Right cardiac atrium (tissue), 5 donors: ENCODE measurements at places on chromosomes 7 and 10.

DNA sequence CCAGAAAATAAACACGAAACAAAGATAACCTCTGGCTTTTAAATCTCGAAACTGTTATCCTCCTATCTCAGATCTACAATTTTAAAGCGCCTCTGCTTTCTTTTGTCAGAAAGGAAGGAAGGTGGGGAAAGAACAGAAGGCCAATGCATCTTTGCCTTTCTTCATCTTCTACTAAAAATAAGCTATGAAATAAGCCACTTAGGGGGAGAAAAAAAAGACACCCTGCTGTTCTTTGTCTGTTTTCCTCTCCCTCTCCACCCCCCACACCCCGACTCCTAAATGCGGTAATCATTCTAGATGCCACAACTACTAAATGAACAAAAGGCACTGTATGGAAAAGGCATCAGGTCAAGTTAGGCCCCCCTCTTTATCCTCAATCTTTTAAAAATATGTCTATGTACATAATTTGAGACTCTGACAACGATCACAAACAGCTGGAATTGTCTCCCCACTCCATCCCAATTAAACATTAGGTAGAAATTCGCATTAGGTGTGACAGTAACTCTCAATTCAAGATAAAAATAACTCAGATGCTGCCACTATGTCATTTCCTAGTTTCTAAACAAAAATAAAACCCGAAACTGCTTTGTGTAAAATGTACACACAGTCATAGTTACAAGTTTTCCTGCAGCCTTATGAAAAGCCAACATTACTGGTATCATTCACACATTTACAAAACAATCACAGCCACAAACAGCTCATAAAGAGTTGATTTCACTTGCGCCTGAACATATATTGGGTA is 2.4 kb downstream of the UBE2H start:
- DNase-seq: no peak

DNA sequence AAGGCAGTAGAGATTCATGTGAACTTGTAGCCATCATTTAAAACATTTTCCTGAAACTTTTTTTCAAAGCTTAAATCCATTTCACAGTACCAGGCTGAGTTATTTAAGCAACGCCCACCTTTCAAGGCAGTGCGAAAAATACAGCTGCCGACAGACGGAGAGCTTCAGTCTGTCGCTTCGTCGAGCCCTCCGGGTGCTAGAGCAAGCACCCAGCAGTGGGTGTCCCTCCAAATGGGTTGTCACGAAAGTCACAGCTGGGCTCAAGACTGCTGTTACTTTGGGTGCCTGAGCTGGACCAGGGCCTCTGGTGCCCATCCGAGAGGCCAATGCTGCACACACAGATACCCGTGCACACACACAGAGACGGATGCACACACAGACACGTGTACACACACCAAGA is 135.6 kb downstream of the TCERG1L start:
- no peak for DNase-seq

- no peak for DNase-seq
Observed at GRCh38 chr10:104897696-104898095, 256.6 kb downstream of the SORCS3 start.

GRCh38 chr10:83539528-83540308 is 599.6 kb upstream of the GHITM start:
- DNase-seq: peak; percentile 90

DNA sequence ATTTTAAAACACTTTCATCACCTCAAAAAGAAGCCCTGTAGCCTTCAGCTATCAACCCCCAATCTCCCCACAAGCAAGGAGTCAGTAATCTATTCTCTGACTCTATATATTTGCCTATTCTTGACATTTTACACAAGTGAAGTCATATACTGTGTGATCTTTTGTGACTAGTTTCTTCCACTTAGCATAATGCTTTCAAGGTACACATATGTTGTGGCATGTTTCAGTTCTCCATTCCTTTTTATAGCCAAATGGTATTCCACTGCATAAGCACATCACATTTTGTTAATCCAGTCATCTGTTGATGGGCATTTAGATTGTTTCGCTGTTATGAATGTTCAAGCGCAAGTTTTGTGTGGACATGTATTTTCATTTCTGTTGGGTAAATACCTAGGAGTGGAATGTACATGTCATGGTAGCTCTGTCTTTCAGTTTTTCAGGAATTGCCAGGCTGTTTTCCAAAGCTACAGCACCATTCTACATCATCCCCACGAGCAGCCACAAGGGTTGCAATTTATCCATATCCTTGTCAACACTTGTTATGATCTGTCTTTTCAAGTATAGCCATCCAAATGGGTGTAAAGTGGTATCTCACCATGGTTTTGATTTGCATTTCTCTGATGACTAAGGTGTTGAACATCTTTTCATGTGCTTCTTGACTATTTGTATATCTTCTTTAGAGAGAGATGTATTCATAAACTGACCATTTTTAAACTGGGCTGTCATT is 405.6 kb downstream of the KCNMA1 start:
- no peak for DNase-seq

- peak; percentile 79 for DNase-seq
Observed at GRCh38 chr7:2082139-2082998, 150.4 kb downstream of the MAD1L1 start.

DNA sequence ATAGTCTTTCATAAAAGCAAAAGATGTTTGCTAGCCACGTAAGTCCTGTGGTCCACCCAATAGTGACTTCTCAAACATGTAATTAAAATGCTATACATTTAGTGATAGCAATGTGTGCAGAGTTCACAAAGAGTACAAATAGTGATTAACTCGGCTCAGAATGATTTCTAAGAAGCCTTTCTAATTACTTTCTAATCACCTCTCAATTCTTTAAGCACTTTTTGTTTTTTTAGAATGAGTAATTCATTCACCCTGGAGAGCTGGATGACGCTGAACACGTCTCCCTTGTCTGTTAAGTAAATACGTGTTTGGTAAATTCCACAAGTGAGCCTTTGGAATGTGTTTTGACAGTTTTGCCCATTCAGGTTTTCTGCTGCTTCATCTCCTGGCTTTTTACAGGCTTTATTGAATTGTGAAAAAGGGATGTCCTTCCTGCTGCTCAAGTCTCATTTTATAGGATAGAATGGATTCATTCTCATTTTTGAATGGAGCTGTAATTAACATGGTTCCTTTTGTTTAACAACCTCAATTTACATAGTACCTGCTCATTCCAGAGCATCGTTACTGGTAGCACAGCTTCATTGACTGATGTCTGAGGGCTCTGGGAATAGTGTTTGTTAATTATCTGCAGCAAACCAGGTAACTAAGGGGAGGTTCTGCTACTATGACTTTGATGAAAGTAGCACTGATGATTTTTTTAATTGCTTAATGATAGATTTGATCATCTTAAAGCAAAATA is 212.1 kb downstream of the VTI1A start:
- no peak for DNase-seq

DNA sequence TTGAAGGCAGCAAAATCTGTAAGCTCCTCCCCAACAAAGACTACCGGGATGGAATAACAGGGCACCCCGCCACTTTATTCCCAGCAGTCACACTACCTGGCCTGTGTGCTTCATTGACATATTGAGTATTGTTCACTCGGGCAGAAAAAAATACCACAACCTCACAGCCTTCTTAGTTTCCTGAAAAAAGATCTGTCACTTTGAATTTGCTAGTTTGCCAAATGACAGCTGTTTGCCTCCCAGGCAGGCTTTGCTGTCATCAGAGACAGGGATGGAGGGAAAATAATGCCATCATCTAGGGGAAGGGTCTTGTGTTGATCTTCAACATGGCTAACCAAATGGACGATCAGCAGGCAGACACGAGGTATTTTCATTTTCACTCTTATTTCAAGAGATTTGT is 26.9 kb downstream of the BMPER start:
- DNase-seq: no peak

GRCh38 chr10:132066186-132066585 is 440 bp downstream of the JAKMIP3 start:
- no peak for DNase-seq

DNA sequence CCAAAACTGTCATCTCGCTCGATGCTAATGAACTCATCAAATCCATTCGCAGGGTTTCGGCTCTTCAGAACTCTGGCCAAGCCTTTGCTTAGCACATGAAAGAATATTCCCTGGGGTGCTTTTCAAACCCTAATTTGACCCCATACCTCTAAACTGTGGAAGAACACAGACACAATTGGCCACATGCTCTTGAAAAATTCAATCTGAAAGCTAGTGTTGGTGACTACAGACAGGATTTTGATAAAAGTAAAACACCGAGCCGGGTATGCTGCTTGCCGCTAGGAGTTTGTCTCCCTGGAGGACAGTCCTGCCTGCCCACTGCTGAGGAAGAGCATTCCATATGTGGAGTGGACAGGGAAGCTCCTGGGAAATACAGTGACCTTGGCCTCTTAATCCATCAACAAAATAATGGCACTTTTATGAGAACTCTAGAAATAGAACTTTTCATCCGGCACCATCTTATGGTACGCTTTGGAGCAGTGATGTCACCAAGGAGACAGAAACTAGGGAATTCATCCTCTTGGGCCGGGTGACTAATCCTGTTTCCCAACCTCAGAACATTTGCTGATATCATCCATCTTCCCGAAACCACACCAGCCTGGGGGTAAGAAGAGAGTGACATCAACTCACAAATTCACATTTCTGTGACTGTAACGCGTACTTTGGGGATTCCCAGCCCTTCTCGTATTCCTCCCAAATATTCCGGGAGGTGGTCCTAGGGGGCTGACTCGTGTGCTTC is 34.2 kb downstream of the MTURN start:
- DNase-seq: no peak

DNA sequence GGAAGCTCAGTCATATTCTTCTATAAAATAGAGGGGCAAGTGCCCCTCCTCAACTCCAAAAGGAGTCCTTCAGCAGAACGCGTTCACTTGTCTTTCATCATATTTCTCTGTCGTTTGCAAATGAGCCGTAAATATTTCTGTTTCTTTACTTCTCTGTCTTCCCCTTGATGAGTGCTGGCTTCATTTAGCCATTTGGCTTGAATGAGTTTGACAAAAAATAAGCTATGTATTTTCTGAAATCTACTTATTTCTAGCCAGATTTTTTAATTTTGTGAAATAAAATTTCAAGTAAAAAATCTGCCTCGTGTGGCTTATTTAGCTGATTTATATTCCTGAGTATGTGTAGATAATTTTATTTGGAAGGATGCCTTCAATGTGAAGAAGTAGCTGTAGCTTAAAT is 170.8 kb upstream of the DGKB start:
- DNase-seq: no peak

GRCh38 chr7:22958742-22959141 is 55.2 kb downstream of the HYCC1 start:
- no peak for DNase-seq

DNA sequence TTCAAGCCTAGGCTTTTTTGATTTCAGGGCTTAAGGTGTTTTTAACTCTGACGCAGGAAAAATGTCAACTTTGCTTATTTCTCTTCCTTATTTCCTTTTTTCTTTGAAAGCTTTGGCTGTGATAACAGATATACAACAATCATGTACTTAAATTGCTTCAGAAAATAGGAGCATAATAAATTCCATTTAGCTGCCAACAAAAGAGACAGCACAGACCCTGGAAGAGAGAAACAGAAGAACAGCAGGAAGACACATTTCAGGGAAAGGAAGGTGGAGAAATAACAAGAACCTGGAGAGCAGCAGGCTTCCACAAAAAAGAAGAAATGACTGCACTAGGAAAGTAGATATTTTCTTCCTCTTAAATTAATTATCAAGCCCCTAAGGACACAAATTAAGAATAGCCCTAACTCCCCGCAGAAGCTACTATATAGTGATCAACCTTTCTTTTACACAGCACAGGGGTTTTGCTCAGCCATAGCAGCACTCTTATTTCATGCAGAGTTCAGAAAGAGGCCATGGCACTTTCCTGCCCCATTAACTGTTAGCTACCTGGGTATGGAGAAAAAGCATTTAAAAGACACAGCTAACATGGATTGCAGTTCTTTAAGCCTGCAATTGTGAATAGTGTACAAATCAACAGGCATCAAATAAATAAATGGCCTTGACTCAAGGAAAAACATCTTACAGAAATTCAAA is 61.5 kb downstream of the IQUB start:
- no peak for DNase-seq

GRCh38 chr10:131979821-131980270 is 1.9 kb downstream of the BNIP3 start:
- DNase-seq: peak; percentile 83

DNA sequence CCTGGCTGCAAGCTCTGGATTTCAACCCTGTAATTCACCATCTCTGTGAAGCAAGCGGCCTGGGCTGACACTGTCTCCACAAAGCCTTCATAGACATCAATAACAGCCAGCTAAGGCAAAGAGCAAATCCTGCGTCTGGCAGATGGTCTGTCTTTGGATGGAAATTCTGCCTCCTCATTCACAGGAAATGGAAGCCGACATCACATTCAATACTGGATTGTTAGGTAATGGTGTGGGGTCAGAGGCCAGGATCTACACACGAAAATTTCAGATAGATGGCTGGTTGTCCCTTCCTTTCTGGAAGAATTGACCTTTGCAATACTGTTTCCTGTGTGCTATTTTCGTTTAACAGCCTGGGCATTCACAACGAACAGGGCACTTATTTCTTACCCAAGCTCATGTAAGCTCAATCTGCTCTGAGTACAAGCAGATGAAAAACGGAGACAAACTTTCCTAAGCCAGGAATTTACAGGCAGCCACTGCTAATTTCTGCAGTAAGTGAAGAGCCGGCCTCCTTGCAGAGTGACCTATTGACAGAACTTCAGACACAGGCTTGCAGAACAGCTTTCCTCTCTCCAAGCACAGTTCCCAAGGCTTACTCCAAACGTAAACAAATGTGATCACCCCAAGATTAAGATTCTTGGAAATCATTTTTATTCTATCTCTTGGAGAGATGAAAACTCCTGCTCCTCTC is 3.1 kb upstream of the ADAM12 start:
- DNase-seq: peak; percentile 20

- DNase-seq: no peak
Observed at GRCh38 chr7:136424058-136424457, 444.4 kb upstream of the CHRM2 start.

DNA sequence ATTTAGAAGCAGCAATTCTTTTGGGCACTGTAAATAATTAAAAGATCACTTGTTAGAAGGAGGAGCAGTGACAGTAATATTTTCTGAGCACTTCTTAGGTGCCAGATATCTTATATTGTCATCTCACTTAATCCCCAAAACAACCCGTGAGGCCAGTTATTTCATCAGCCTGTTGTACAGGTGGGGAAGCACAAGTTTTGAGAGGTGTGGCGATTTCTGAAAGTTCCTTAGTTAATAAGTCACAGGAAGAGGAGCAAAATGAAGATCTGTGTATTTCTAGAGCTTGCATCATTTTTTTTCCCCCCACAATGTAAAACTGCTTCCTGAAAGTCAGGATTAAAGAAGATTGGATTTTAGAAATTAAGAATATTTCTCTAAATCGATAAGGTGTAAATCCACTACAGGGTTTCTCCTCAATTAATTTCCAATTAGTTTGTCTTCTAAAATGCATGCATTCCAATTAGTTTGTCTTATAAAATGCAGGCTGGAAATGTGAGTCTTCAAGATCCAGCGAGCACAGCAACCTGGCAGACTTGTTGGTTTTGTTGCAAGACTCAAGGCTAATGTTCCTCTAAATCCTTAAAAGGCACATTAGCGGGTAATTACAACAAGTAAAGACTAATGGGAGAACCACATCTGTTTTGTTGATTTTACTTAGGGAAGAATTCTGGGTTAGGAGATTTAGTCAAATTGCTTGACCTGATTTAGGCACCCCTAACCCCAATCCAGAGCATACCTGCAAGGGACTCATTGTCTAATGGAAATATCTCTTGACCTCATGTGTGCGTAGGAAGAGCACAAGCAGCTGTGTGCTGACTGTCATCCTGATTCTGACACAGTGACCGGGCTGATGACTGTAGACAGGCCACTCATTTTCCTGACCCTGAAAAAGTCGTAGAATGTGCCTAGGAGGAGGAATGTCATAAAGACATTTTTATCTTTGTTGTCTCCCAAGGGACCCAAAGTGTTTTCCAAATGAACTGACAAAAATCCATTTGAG is 272.0 kb downstream of the BAMBI start:
- no peak for DNase-seq

- no peak for DNase-seq
Observed at GRCh38 chr7:116689790-116690259, 17.8 kb downstream of the MET start.
